Stimulated activated CD4-positive, alpha-beta T cell treated with anti-CD3 and anti-CD28 coated beads, Interleukin-15, amount 100 ng/mL, for 1 hour (primary cell): ENCODE measurements at places on chromosomes 7 and 10.

- no peak for DNase-seq
These were observed 983.3 kb upstream of the C7orf33 start for GRCh38 chr7:147607157-147607800.

GRCh38 chr7:5050676-5051075 lies 5.0 kb downstream of the RBAK start:
- no peak for DNase-seq

GRCh38 chr7:128299109-128299607 lies 44.5 kb downstream of the RBM28 start:
- no peak for DNase-seq

DNA sequence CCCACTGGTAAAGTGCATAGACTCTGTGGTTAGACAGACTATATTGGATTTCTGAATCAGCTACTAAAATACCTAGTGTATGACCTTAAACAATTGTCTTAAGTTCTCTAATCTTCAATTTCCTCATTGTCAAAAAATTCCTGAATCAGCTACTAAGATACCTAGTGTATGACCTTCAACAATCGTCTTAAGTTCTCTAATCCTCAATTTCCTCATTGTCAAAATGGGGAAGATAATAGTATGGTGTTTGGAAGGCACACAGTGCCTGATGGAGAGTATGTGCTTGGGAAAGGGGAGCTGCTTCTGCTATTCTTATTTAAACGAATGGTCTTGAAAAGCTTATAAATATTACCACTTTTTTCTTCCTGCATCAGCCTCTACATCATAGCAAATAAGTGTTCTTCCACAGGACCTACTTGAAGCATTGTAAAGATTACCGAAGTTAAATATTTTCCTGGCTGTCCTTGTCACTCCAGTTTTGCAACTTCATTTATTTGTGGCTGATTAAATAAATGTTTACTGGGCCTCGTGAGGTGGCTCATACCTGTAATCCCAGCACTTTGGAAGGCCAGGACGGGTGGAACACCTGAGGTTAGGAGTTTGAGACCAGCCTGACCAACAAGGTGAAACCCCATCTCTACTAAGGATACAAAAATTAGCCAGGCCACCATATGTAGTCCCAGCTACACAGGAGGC lies 64.4 kb upstream of the ITGA8 start:
- no peak for DNase-seq

GRCh38 chr10:58943256-58943890 lies 233.1 kb upstream of the PHYHIPL start:
- no peak for DNase-seq

- DNase-seq: no peak
These were observed 37.5 kb upstream of the DPYSL4 start for GRCh38 chr10:132149271-132149670.

- no peak for DNase-seq
These were observed 134.9 kb upstream of the ADARB2 start for GRCh38 chr10:1872151-1872726.

GRCh38 chr10:130023454-130024230 lies 59.6 kb upstream of the EBF3 start:
- no peak for DNase-seq

GRCh38 chr7:42674541-42674940 lies 237.3 kb downstream of the C7orf25 start:
- DNase-seq: no peak

GRCh38 chr10:127405221-127405620 lies 143.9 kb upstream of the NPS start:
- no peak for DNase-seq

GRCh38 chr10:94889123-94889522 lies 49.3 kb upstream of the CYP2C9 start:
- no peak for DNase-seq

- DNase-seq: no peak
These were observed 145.7 kb upstream of the CHST15 start for GRCh38 chr10:124239134-124239533.

DNA sequence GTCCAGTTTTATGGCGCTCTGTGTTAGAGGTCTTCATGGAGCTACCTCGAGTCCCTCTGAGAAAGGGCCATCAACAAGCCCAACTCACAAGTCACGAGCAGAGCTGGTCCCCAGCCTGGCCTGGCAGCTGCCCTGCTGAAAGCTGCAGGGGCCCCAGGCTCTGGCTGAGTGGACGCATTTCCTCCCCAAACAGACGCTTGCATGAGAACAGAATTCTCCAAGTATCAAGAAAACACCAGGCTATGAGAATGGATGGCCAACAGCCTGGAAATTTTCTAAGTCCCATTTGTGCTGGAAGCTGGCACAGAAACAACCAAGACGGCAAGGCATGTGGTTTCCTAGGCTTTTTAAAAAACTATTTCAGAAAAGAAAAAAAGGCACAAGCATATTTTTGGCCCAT lies 114.8 kb downstream of the FAM53B start:
- DNase-seq: no peak

GRCh38 chr7:50721160-50721559 lies 61.5 kb downstream of the GRB10 start:
- no peak for DNase-seq

- no peak for DNase-seq
These were observed 85.1 kb upstream of the GTF2I start for GRCh38 chr7:74572301-74572979.
